Activated CD4-positive, alpha-beta T cell treated with anti-CD3 and anti-CD28 coated beads, Interleukin-2, amount 50 U/mL, for 24 hours (primary cell): ENCODE measurements at places on chromosomes 4 and X.

DNA sequence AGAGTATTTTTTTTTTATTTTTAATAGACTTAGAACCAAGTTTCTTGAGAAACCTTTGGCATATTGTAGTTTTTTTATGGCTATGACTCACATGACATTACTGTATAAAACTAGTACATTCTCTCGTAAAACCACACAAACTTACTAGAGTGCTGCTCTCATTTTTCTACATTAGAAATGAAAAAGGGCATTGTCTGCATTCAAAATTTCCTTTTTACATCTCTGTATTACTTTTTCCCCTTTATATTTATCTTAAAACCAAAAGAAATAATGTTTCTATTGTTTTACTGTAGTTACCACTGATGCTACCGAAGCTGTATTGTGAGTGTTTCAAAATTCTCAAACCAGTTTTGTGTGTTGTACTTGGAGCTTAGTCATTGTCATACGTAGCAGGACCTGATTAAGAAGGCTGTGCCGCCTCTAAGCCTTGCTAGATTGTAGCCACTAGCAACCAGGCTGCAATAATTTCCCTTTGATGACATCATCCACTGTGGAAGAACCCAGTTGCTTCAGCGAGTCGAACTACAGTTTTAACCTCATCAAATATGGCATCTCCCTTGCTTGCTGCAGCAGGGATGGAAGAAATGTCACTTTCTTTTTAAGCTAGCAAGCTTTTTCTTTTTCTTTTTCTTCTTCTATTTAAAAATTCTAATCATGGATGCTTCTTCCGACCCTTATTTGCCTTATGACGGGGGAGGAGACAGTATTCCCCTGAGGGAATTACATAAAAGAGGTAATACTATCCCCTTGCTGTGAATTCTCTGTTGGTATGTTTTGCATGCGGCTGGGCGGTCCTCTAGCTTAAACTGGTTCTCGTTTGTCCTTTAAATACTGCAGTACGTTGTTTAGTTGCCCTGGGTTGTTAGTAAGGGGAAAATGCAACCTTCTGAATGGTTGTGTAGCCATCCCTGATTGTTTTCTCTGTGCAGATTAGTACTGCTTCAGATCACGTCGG lies 39.6 kb downstream of the CLCN3 start:
- peak; percentile 74 for DNase-seq

DNA sequence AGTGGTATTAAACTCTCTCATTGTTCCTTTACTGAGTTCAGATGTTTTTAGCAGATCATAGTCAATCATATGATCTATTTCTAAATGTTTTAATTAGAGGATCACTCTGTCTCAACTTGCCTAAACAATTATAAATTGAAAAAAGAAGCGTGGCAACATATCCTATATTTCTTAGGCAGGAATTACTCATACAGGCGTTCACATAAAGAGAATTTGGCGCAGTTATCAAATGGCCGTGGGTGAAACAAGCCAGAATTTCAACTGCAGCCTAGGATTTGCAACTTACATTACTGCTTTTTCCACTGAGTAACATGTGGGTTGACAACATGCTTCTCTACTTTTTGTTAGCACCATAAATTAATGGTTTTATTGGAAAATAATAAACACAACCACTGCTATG lies 141.3 kb downstream of the CPE start:
- no peak for DNase-seq

DNA sequence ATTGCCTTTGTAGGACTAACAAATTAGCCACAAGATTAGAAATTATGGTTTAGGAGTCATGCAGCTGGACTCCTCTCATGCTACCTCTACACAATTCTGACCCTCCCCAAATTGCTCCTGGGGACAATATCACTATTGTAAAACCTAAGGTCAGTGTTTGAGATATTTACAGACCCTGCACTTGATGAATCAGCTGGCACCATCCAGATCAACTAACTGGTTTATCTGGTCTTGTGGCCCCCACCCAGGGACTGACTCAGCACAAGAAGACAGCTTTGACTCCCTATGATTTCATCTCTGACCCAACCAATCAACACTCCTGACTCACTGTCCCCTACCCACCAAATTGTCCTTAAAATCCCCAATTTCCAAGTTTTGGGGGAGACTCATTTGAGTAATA lies 192.4 kb downstream of the STPG2 start:
- DNase-seq = no peak

DNA sequence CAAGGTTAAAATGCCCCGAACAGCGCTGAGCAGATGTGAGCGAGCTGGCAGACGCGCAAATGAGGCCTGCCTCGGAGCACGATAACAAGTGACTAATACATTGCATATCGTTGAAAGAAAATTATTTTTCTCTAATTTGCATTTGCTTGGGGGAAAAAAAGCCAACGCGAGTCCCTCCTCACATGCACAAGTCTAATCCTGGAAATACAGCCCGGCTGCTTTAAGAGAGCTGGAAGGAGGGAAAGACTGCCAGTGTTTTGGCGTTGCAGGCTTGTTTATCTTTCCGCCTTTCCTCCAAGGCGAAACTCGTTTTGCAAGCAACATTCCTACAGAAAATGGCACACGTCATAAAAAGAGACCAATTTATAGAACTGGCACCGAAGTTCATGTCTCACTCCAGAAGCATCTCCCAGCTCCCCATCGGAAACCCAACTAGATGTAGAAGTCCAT lies 12.6 kb downstream of the BCOR start:
- no peak for DNase-seq

- DNase-seq = no peak
Measured at GRCh38 chrX:144259054-144259453, 375.2 kb downstream of the UBE2NL start.

DNA sequence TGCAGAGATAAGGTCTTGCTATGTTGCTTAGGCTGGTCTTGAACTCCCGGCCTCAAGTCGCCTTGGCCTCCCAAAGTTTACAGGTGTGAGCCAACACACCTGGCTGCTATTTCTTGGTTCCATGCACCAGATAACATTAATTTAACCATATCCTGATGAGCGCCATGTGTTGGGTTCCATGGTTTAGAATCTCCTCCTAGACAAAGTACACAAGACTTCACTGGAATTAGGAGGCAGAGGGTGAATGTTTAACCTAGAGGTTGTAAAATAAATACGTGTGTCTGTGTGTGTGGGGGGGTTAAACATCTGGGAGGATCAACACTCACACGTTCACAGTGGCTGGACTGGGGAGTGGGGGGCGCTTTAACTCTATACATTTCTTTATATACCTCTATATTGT lies 32.4 kb upstream of the SORCS2 start:
- DNase-seq = no peak

DNA sequence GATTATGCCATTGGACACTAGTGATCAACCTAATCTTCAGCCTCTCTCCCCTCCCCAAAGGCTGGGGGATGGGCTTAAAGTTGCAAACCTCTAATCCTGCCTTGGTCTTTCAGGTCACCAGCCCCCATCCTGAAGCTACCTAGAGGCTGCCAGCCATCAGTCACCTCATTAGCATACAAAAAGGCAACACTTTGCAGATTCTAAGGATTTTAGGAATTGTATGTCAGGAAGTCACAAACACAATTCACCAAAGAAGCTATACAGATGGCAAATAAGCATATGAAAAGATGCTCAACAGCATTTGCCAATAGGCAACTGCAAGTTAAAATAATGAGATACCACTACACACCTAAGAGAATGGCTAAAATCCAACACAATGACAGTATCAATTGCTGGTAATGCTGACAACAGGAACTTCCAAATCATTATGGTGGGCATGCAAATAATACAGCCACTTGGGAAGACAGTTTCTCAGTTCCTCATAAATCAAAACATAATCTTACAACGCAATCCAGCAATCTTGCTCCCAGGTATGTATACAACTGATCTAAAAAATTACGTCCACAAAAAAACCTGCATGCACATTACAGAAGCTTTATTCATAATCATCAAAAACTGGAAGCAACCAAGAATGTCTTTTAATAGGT lies 9.0 kb upstream of the PIM2 start:
- DNase-seq = no peak

GRCh38 chr4:77437079-77437478 lies 168.5 kb upstream of the CXCL13 start:
- DNase-seq = no peak

- no peak for DNase-seq
Measured at GRCh38 chr4:41436419-41436818, 101.5 kb upstream of the LIMCH1 start.

DNA sequence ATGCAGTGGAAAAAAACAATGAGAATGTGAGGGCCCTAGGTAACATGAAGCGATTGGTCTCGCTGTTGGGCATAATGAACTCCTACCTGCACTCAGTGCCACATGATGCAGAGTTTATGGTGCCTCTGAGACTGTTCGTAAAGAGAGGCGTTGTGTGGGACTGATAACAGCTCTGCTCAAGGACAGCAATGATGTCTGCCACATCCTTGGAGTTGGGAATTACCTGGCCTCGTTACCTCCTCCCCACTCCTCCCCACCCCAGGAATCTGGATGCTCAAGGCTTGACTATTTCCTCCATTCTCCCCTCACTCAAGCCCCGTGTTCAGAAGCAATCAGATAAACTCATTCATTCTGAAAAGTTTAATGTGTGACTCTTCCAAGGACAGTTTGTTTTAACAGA lies 148.0 kb upstream of the JADE1 start:
- no peak for DNase-seq
